ENCODE measurements at places on chromosomes 3 and 15.

DNA sequence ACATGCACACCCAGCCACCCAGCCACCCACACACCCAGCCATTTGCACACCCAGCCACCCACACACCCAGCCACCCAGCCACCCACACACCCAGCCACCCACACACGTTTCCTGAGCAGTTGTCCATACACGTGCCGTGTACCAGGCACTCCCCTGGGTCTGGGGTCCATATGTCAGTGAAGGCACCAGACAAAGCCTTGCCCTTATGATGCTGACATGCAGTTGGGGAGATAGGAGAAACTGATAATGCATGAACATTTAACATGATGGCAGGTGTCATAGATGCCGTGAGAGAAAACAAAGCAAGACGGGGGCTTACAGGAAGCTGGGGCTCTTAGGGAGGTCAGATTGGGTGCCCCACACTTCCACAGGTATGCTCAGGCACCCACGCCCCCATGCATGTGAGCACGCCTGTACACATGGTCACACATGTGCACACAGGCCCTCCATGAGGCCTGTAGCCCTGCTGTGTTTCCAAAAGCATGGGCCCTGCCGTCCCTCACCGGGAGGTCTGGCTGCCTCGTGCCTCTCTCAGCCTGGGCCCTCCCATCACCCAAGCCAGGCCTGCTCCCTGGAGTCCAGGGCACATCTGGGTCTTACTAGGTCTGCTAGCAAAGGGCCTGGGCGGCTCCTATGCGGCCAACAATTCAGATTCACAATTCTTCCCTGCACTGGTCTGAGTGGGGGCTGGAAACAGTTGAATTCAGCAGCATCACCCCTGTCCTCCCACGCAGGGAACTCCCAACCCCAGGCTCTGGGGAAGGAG is 3.6 kb upstream of the DNAJB8 start:
- no peak for DNase-seq

GRCh38 chr3:8441969-8442559 is 59.6 kb upstream of the LMCD1 start:
- DNase-seq, result no peak

DNA sequence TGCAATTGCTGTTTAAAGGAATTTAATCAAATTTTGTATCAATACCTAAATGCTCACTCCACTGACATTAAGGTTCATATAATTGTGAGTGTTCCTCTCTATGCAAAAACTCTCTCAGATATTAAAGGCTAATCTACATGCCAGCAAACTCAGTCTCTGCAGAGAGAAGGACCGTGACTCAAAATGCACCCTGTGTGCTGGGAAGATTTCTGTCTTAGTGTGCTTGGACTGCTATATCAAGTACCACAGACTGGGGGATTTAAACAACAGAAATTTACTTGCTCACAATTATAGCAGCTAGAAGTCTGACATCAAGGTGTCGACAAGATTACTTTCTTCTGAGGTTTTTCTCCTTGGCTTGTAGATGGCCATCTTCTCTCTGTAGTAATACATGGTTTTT is 18.6 kb upstream of the PFN2 start:
- no peak for DNase-seq

DNA sequence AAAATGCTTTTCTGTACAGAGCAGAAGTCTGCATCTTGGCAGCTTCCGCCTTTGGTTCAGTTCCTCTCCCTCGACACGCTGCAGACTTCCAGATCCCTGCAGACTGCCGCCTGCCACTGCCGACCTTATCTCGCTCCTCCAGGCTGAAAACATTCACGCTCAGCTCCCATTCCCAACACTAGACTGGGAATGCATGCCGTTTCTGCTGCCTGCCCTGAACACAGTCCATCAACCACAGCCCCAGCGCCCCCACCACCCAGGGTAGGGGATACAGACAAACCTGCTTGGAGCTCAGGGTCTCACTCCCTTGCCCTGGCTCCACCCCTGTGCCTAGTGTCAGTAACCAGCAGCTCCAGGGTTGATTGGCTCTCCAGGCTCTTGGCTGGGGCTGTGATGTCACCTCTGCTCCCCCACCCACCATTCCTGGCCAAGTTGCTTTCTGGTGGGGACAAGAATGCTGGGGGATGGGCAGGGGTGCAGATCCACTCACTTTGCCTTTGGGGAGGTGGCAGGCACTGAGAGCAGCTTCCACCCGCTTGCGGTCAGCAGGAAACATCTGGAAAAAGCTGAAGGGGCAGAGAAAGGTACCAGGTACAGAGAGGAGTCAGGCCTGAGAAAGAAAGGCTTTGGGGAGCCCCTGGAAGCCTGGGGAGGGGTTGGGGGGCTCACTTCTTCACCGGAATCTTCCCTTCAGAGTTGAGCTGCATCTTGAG is 6.1 kb downstream of the PLCB2 start:
- no peak for DNase-seq

GRCh38 chr3:70963431-70964275 is 619.9 kb downstream of the FOXP1 start:
- no peak for DNase-seq
